Fibroblast of the aortic adventitia (primary cell): ENCODE measurements at places on chromosomes 7 and 10.

DNA sequence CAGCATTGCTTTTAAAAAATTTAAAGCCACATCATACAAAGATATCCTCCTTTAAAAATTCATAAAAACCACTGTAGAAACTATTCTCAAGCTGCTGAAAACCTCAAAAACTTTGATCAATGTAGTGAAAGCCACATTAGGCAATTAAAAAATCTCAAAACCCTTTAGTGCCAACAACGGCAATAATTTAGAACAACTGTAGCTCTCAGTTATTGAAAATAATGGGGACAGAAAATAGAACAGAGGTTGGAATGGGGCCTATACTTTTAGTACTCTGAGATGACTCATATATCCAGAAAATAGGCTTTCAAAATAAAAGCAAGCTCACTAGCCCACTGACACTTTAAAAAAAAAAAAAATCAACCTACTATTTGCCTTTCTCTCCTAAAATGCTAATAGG, 87.5 kb downstream of the GSAP start:
- DNase-seq = peak; percentile 57

- no peak for DNase-seq
Observed at GRCh38 chr7:140036224-140036962, 26.4 kb downstream of the PARP12 start.

DNA sequence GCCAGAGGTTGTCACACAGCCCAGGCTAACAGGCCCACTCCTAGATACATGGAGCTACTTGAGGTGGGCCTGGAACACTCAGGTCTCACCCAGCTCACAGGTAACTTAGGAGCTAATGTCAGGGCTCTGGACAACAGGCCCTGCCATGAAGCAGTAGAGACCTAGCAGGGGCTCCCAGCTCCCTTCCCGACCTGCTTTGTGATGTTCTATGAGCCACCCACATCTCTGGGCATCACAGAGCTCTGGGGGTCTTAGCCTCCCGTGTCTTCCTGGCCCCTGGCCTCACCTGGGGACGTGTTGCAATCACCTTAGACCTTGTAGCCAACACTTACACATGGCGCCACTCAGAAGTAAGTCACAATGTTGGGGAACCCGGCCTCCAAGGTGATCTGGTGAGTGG, 12.4 kb downstream of the WDFY4 start:
- DNase-seq = no peak

DNA sequence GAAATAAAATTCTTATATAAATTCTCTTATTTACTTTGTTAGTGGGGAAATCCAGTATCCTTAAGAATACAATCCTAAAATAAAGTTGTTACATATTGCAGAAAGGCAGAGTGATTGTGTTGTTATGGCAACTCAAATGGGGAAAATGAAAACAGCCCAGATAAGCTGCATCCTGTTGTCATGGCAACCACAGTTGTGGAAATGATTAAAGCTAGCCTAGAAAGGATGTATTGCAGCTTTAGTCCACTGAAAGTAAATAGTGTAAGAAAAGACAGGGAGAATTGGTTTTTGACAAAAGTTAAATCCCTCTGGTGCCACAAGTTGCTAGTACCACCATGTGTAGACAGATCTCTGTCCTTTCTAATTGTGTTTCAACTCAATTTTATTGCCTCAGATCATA, 43.2 kb downstream of the BTRC start:
- peak; percentile 80 for DNase-seq

- no peak for DNase-seq
Observed at GRCh38 chr7:21753071-21753470, 192.6 kb downstream of the CDCA7L start.

DNA sequence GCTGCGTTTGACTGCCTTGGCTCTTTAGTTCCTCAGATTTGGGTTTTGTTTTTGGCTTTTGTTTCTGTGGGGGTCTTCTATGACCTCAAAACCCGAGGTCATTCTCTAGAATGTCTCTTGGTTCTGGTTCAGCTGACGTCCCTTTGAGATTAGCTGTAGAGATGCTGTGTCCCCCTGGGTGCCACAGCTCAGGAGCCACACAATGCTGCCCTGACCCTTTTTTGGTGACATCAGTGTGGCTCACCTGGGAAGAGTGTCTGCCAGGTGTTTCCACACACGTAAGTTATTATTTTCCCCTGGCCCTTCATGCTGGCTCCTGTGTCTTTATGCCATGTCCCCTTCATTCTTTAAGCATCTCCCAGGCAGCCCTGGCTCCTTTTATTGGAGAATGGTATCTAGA, 89.8 kb upstream of the DDC start:
- DNase-seq = no peak

DNA sequence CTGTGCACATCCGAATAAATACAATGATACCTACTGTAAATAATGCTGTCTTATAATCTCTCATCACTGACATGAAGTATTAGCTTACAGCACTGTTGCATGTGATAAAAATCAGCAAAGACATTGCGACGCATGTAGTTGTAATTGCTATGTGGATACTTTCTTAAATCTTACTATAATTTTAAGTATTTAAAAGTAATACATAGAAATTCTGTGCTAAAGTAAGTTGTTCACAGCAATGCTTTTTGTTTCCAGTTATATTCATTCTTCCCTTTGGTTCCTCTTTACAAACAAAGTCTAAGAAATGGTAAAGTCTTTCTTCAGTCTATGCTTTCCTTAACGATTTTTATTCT, 113.7 kb upstream of the DGKB start:
- no peak for DNase-seq

DNA sequence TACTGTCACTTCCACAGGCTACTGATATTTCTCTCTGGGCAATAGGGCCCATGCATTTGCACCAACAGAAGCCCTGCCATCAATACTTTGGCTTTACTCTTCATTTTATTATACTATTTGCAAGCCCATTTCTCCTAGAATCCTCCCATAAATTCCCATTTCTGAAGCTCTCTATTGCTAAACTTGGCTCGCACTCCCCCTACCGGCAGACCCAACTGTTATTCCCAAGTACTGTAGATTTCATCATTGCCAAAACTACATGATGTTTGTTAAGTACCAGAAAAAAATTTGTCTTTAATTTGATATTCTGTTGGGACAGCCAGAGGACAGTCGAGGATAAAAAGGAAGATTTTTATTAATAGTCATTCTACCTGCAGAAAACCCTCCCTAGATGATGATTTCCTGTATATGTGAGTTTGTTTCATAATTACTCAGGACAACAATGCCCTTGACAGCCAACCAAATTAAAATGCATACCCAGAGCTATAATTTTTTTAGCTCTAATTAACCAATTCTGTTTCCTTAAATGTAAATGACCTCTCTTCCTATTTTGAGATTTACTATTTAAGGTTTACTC, 298.6 kb downstream of the REEP3 start:
- peak; percentile 82 for DNase-seq

DNA sequence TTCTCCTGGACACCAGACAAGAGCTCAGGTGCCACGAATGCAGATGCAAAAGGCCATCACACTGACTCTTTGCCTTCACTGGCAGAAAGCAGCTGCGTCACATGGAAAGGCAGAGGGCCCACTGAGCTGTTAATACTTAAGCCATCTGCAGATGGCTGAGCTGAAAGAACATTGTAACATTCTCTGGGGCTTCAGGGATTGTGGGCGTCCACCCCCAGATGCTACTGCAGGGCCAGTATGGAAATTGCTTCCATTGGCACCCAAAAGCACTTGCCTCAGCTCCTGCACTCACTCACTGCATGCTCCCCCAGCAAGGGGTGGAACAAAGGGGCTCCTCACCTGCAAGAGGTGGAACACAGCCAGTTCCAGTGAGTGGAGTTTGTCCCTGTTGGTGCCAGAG, 1264.6 kb downstream of the REEP3 start:
- no peak for DNase-seq

DNA sequence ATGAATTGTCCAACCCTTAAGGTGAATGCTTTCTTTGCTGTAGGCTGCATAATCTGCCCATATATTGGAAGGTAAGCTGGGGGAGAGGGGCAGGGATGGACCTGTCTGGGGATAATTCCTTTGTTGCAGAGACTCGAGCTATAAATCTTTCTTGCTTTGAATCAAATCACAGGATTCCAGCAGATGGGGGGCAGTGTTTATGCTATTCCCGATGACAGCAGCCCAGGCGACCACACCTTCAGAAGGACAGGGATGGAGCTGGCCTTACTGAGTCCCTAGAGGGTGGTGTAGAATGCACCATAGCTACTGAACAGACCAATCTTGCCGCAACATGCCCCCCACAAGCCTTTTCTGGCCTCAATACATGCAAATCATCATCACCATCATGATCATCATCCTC, 2.5 kb downstream of the PODXL start:
- no peak for DNase-seq

GRCh38 chr10:45136256-45136655, 135.5 kb downstream of the ZNF22 start:
- no peak for DNase-seq

GRCh38 chr10:35236739-35237138, 99.6 kb upstream of the CCNY start:
- DNase-seq = peak; percentile 46

DNA sequence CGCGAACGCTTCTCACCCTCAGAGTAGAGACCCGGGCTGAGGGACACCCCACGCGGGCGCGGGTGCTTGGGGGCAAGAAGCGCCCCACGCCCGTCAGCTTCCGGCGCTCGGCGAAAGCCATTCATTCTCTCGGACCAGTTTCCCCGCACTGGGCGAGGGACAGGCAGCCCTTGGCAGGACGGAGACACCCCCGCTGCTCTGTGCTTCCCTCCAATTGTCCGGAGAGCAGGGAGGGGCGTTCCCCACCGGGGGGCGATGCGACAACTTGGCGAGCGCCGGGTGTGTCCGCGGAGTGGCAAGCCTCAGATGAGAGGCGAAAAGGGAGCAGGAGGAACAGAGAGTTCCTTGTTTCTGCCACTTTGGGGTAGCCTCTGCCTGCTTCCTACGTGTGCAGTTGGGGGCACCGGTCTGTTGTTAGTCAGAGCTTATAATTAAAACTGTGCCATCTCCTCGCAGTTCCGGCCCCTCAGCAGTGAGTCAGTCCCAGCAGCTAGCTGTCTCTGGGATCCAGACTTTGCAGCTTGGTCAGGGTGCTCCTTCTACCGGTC, 1.7 kb downstream of the GPR158 start:
- no peak for DNase-seq

GRCh38 chr10:78071857-78072179, 38.2 kb downstream of the RPS24 start:
- no peak for DNase-seq
